ENCODE measurements at places on chromosomes 11 and 22.

- no peak for DNase-seq
These were observed 11.5 kb upstream of the EMID1 start for GRCh38 chr22:29194184-29194583.

DNA sequence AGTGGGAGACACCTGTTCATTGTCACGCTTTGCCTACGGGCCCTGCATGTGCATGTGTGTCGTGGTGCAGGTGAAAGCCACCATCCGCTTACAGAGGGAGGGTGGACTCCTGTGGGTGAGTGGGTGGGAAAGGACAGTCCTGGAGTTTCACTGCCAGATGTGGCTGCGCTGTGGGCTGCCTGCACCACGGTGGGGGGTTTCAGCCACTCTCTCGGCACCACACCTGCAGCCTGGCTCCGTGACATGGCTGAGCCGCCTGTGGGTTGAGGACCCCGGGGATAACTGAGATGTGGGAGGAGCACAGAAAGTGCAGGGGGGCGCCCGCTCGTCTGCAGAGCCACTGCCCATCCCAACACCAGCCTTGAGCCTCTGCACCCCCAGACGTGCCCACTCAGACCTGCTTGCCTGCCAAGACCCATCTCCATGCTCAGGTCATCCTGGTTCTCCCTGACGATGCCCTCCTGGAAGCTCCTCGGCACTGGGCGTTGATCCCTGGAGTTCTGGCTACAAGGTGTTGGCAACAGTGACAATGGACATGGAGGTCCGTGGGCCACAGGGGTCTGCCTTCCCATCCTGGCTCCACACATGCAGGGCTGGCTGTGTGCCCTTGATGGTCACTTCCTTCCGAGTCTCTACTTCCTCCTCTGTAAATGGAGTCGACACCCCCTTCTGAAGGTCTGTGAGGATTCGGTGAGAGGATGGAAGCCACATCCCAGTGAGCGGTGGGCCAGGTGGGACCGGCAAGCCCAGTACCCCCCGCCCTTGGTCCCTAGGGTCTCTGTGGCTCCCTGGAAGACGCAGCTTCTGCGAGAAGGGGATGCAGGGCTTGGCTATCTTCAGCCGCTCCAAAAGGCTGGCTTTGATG, 1007.0 kb downstream of the BRD1 start:
- peak; percentile 74 for DNase-seq

DNA sequence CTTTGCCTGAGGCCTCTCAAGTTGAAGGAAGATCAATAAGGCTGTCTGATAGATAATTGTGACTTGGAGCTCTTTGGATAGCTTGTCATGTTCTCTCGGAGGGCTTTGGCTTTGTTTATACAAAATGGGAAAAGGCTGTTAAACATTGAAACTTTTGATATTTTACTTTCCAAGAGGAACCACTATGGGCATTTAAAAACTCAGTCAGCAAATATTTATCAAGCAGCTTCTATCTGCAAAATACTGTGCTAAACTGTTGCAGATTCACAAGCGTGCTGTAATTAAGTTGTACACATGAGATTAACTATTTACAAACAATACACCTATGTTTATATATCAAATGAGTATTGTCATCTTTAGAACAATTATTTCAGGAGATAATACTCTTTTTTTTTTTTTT, 34.5 kb upstream of the SORL1 start:
- no peak for DNase-seq

GRCh38 chr11:18063125-18063524, 17.1 kb upstream of the TPH1 start:
- DNase-seq = no peak

- DNase-seq = no peak
These were observed 167.9 kb upstream of the UBASH3B start for GRCh38 chr11:122487669-122488068.

GRCh38 chr22:29873943-29874342, 9.0 kb upstream of the MTMR3 start:
- no peak for DNase-seq

GRCh38 chr11:77501758-77502157, 27.9 kb upstream of the PAK1 start:
- DNase-seq = no peak
